ENCODE measurements at places on chromosomes 6 and 20.

- no peak for DNase-seq
Measured at GRCh38 chr6:157550114-157550989, 169.4 kb downstream of the ZDHHC14 start.

GRCh38 chr20:46023999-46024398 is 5.0 kb upstream of the SLC12A5 start:
- no peak for DNase-seq

- no peak for DNase-seq
Measured at GRCh38 chr20:37526839-37527637, 638 bp downstream of the BLCAP start.

DNA sequence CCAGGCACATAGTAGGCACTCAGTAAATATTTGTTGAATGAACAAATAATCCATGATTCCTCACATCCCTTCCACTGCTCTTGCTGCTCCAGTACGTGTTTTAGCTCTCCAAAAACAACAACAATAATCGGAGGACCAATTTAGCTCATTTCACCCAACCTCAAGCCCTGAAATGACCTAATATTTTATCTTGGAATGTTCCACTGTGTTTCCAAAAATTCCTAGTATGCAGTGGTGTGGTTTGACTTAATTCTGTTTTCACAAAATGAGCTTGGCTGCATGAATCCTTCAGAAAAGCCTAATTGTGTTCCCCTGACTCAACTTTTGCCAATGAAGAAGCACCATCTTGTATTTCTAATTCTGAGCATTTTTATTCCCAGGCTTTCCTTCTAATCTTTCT is 168.0 kb upstream of the PHACTR1 start:
- no peak for DNase-seq

Data from NCI-H748 treated with DMSO at 0.1 percent for 48 hours (cell line).